ENCODE measurements at places on chromosomes 3 and 15.

GRCh38 chr3:152942366-152942765 is 107.4 kb downstream of the P2RY1 start:
- DNase-seq: no peak

DNA sequence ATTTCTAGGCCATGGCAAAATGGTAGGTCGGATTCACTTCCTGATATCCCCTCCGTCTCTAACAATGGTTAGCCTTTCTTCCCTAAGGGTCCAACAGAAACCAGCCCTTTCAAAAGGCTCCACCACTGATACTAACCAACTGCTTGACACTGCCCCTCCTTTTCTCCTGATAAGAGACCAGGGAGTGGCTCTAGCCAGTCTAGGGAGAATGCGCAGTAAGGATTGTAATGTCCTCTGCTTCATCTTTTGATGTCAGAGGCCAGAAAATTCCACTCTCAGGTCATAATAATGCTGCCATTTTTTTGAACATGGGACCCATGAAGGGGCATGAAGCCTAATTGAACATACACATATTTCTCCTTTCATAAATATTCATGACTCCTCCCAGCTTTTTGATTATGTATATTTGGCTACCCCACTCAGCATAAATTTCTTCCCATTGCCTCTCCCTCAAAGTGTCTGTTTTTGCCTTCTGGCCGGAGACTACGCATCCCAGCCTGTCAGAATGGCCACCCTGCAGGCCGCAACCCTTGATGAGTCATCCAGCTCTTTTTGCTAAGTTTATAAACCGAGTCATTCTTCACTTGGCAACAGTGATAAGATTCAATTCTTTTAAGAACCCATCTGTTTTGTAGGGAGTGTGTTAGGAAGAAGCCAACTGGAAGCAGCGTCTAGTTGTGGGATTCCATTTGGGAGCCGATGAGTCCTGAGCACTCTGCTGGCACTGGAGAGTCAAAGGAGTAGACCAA is 189.0 kb upstream of the MCTP2 start:
- DNase-seq: no peak

GRCh38 chr3:65400899-65401298 is 637.8 kb downstream of the MAGI1 start:
- no peak for DNase-seq

DNA sequence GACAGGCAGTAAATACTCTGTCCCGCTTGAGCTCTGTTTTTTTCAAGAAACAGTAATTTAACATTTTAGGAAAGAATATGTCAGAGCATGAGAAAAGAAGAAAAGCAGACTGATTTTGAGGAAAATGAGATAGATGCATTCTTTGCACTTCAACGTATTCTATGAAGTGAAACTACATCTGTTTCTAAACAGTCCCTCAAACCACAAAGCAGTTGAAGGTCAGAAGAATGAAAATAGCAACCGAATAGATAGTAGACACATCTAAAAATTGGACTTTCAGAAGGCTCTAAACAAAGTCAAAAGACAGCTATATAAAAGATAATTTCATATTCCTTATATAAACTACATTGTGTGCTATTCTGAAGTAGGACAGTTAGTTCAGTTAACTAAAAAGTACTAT is 172.6 kb upstream of the LRRC3B start:
- no peak for DNase-seq

DNA sequence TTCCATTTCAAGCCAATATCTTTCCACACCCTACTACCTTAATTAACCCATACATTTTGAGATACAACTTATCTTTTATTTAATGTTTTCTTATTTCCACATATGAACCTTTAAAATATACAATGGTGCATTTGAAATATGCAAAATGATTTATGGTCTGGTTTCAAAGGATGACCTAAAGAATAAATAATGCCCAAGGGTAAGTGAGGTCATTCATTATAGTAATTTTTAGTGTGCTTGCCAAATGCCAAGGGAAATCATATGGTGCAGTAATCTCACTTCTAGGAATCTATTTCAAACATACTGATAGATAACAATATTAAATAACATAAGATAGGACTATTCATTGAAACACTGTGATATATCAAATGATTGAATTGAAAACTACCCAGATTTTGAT is 1055.4 kb downstream of the AGBL1 start:
- no peak for DNase-seq

DNA sequence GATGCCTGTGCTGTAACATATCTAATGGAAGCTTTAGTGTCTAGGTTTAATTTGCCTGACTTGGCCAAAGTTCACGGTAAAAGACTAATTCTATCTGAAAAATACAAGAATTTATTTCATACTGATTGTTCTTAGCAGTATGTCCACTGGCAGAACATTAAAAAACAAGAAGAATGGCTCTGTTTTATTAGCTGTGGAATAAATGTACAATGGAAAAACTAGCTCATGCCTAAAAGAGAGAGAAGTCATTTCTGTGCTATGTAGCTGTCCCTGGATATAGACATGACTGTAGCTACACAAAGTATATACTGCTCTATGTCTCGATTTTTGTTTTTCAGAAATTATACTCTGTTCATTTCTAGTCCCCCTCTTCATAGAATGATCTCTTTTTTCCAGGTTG is 13.9 kb upstream of the VGLL3 start:
- DNase-seq: no peak

DNA sequence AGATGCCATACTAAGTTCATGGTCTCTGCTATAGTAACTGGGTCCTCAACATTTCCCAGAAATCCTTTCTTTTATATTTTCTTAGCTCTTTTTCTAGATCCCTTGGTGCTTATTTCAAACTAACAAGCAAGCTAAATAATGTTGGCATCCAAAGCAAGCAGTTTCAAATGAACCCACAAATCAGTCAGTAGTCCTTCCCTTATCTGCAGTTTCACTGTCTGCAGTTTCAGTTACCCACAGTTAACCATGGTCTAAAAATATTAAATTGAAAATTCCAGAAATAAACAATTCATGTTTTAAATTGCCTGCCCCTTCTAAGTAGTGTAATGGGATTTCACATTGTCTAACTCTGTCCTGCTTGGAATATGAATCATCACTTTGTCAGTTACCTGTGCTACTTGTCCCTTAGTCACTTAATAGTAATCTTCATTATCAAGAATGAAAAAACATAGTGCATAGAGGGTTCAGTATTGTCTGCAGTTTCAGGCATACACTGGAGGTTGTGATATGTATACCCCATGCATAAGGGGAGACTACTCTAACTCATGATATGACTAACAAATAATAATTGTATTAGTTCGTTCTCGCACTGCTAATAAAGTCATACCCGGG is 633.7 kb downstream of the MECOM start:
- DNase-seq: no peak

- no peak for DNase-seq
Observed at GRCh38 chr15:84653584-84653909, 536 bp downstream of the WDR73 start.

DNA sequence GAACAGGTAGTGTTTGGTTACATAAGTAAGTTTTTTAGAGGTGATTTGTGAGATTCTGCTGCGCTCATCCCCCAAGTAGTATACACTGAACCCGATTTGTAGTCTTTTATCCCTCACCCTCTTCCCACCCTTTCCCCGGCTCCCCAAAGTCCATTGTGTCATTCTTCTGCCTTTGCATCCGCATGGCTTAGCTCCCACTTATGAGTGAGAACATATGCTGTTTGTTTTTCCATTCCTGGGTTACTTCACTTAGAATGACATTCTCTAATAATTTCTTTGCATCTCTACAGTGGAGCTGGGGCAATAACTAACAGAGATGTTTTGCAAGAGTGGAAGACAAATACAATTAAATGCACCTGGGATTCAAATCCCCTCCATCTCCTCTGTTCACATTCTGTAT is 93.2 kb downstream of the TP63 start:
- DNase-seq: no peak

DNA sequence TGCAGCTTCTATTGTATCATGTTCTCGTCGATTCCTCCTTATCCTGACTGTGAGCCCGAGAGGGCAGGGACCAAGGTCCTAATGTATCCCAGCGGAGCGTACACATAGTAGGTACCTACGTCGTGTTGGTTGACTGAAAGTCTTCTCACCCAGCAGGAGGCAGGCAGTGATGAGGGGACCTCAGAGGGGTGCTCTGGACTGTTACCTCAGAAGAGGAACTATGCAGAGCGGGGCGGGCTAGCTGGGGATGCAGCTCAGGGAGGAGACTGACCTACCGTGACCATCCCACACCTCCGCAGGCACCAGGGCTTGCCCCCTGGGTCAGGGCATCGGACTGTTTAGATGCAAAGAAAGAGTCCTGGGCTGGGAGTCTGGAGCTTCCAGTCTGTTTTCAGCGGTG is 11.4 kb downstream of the CHAC1 start:
- DNase-seq: no peak

DNA sequence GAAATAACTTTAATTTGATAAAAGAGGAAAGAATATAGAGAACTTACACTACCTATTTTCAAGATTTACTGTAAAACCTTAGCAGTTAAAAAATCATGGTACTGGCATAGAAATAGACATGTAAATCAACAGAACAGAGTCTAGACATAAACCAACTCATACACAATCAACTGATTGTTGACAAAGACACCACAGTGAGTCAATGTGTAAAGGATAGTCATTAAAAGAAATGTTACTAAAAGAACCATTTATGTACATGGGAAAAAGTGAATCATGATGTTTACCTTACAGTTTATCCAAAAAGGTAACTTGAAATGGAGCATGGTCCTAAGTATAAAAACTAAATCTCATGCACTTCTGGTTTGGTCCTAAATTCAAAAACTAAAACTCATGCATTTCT is 847.4 kb downstream of the IGSF11 start:
- DNase-seq: no peak

DNA sequence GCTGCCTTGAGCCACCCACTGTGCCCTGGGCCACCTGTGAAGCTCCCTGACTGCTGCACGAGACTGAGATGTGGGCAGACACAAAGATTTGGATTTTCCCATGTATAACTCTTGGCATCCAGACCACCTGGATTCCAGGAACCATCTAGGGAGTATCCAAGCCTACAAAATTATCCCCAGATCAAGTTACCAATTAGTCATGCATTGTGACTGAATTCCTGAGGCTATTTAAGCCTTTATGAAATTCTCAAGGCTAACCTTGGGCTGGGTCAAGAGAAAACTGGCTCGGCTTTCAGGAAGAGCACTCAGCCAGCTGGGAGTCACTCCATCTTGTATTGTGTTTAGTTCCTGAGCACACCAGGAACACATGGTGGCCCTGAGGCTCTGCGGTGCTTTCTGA is 13.3 kb upstream of the ATP13A5 start:
- DNase-seq: no peak

DNA sequence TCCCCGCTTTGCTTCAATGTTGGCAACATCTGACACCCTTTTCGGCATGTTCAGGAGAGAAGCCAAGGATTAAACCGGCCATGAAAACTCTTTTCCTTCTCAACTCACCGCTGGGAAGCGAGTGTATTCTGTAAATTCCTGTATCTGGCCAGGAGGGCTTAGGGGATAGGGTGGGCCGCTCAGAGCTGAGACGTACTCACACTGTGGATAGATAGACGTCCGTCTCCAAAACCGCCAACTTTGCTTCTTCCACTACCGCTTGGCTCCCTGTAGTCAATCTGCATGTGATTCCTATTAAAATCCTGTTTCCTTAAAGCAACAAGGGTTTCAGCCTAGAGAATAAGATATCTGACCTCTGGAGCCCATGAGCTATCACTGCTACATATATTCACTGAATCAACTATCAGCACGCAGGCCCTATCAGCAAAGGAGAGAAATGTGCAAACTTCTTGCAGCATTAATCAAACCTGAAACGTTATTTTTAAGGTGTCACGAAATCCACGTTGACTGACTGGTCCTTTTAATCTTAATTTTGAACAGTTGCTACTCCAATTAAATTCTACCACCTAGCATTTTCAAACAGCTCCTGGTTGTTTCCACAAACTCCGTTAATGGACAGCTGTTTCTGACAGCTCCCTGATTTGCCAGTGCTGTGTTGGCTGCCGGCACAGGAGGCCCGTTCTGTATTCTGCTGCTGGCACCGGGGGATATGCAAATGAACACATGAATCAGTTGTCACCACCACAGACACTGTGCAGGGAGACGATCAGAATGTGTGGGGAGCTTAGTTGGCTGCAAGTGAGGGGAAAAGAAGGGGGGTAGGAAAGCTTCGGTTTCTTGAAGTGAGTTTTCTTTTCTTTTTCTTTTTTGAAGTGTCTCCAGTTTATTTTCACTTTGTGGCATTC is 438.9 kb upstream of the ARRDC4 start:
- DNase-seq: no peak

DNA sequence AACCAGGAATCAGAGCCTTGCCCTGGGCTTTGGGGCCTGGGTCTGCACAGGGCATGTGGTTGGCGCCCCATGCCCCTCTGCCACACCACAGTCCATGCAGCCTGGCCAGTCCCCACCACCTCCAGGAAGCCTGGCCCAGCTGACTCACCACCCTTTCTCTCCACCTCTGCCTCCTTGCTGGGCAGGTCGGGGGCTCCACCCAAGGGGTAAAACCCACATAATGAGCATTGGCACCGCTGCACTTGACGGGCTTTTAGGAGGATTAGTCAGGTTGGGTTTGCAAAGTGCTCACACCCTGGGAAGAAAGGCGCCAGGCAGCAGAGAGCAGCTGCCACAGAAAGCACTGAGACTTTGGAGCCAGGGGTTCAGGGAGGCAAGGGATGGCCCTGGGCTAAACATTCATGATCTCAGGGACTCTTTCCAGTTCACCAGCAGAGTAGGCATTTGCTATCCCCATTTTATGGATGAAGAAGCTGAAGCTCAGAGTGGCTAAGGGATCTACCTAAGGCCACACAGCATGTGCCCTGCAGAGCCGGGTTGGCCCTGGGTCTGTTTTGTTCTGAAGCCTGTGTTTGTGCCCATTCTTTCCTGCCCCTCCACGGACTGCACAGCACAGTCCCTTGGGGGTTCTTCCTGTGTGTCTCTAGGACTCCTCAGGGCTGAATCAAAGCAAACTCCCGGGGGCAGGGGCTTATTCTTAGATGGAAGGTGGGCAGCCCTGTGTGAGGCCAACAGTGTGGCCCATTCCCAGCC is 113.4 kb downstream of the ETFA start:
- DNase-seq: no peak

GRCh38 chr3:48696601-48697000 is 10.9 kb upstream of the NCKIPSD start:
- DNase-seq: no peak

DNA sequence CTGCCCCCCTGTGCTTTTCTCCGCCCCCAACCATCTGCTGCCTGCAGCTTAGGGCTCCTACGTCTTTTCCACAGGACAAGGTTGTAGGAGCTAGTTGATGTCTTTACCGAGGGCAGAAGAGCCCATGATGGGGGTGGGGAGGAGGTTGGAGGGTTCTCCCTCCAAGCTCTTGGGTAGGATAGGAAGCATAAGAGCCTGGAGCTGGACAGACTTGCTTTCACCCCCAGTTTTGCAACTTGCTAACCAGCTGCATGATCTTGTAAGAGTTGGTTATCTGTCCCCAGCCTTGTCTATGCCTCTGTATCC is 856 bp downstream of the ABCF3 start:
- no peak for DNase-seq

- DNase-seq: no peak
Observed at GRCh38 chr3:8653800-8654408, 9.3 kb upstream of the SSUH2 start.
